Left colon (tissue), 2 donors: ENCODE measurements at places on chromosomes 4 and X. TPM values are rescaled to one million over a fixed set of nuclear protein-coding genes. Genes with fewer than 3 reads are reported as not detected.

SOD3 gene
- total RNA-seq: 40.9 TPM

GUCY1B1 gene
- total RNA-seq: 1.0 TPM

GRCh38 chr4:173056271-173056670, 112.3 kb upstream of the GALNT7 start:
- no peak for DNase-seq

- DNase-seq: no peak
These were observed 6.5 kb upstream of the PAQR3 start for GRCh38 chr4:78945651-78946179.

DNA sequence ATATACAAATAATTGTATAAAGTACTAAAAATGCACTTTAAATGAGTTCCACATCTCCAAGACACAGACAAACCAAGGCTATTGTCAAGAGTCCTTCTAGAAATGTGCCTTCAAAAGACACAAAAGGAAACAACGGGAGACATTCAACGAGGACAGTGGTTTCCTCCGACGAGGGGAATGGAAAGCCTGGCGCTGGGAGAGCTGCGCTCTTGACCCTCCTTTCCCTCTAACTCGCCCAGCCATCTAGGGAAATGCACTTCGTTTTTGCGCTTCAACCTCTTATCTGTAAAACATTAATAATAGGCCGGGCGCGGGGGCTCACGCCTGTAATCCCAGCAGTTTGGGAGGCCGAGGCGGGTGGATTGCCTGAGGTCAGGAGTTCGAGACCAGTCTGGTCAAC, 37.0 kb downstream of the ZFP42 start:
- no peak for DNase-seq

- DNase-seq: no peak
These were observed 25.6 kb upstream of the SPP1 start for GRCh38 chr4:87949961-87950360.

DNA sequence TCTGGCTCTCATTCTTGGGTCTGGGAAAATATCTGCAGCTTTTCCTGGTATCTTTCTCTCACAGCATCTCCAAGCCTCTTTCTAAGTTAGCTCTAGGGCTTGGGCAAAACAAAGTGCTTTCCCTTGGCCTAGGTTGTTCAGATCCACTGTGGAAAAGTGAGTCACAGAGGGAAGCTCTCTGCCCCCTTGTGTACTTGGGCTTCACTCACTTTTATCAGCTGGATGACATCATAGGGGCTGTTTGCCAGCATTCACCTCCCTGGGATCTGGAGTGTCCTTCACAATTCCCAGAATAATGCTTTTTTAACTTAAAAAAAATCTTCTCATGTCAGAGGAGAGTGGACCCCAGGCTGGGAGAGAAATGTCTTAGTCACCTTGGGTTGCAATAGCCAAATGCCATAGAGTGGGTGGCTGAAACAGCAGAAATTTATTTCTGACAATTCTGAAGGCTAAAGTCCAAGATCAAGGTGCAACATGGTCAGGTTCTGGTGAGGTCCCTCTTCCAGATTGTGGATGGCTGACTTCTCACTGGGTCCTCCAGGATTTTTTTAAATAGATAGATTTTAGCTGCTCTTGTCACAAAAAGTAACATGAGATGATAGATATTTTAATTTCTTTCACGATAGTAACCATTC, 247.8 kb downstream of the SH2D1A start:
- no peak for DNase-seq

DNA sequence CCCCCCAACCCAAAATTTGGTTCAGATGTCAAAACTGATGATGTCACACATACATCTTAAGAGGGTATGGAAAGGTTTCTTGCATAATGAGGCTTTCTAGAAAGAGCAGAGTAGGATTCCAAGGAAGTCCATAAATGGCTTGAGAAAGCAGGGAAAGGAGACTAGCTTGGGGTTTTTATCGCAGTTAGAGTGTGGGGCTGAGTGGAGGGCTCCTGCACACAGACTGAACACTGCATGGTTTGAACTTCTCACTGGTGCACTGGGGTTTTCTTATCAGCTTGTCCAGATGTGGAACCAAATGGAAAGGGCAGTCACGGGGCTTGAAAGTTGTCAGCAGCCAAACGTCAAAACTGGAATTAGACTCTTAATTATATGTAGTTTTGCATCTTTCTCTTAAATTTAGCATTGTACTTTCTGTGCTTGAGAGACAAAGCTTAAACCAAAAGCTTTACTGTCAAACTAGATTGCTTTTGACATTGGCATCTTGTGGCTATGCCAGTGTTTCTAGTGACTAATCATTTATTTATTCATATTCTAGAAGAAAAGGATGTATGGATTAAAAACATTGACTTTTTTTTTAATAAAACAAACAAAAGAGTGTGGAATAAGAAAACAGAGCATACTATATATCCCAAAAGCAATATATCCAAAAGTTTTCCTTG, 78.3 kb upstream of the STIM2 start:
- no peak for DNase-seq

- no peak for DNase-seq
These were observed 47.7 kb downstream of the C4orf50 start for GRCh38 chr4:5970381-5971077.

GRCh38 chr4:25346913-25347312, 30.1 kb upstream of the ANAPC4 start:
- no peak for DNase-seq
